ENCODE measurements at places on chromosomes 4 and X.

DNA sequence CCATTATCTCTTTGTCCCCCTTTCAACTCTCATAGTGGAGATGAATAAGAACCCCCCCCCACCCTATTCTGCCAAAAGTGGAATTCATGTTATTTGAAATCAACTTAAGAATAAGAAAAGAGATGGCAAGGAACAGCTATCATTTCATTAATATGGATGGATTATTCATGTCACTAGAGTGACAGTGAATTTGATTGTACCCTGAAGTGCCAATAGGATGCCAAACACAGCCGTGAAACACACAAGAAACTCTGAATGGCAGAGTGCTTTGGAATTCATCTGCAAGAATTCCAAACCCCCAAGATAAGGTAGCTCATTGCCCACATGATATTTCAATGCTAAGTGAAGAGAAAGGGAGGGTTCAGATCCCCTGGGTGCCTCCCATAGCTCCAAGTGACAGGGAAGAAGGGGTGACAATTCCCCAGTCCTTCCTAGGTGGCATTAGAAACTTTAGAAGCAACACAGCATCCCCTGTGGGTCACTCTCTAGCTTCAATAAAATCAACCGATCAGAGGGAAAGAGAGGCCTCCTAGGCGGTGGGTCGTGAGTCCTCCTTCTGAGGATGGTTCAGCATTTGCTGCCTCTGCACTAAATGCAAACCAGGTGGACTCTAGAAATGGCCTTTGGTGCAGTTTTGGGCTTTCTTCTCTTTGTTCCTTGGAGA is 84.3 kb downstream of the MGST2 start:
- peak; percentile 14 for DNase-seq

- DNase-seq, result no peak
Observed at GRCh38 chr4:108087293-108087967, 81.3 kb downstream of the LEF1 start.

DNA sequence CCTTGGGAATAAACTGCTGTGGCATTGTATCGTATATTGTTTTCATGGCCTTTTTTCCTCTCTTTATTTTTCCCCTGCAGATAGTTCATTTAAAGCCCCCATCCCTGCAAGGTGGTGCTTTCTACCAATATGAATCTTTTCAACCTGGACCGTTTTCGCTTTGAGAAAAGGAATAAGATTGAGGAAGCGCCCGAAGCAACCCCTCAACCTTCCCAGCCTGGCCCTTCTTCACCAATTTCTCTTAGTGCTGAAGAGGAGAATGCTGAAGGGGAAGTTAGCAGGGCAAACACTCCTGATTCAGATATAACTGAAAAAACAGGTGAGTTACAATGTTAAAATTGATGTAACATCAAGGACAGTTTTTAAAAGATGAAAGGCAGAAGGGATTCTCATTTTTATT is 601 bp downstream of the SMARCAD1 start:
- DNase-seq, result no peak

DNA sequence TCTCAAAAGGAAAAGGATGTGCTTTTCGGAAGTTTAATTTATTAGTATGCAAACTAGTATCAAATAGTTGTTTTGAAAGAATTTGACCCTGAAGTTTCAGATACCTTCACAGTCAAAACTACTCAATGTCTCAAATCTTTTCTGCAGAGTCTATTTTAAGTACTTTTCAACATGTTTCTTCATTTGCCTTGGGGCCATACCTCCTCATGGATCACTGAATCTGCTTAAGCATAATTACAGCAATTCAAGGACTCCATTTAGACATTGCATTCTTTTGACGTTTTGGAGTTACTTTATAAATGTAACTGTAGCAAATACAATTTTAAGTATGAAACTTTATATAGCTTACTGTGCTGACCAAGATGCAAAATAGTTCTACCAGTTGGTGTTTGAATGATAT is 25.5 kb downstream of the PALLD start:
- DNase-seq, result no peak

GRCh38 chr4:182310316-182310715 is 67.1 kb downstream of the TENM3 start:
- no peak for DNase-seq

DNA sequence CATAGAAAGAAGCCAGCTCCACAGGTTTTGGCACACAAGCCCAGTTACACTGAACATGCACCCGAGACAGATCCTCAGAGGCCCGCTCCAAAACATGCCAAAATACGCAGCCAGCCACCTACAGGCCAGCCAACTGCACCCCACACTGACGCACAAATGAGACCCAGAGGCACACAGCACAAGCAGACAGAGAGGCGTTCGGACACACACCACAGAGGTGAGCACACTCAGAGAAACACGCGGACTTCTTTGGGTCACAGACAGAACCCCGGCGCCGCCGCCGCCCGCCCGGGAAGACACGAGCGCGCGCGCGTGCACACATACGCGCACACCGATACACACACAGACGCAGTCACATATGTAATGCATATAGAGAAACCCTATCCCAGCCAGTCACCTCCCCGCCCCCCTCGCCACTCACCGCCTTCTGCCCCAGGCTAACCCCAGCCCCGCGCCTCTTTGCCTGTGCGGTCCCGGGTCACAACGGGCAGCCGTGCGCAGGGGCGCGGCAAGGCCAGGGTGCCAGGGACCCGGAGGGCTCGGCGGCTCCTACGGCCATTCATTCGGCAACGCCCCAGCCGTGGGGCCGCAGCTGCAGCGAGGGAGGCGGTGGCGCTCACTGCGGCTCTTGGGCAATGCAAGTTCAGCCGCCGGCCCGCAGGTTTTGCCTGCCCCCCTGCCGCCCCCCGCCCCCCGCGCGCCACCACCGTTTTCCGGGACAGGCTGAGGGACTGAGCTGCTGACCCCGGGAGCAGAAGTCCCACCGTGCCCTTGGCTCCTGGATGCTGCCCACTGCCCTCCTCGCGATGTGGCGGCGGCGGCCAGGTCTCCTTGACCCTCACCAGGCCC is 553 bp downstream of the SEPTIN6 start:
- DNase-seq, result peak; percentile 42

GRCh38 chr4:30714408-30715031 is 5.6 kb upstream of the PCDH7 start:
- peak; percentile 76 for DNase-seq

GRCh38 chr4:139910106-139910505 is 243.9 kb downstream of the MAML3 start:
- DNase-seq, result no peak

DNA sequence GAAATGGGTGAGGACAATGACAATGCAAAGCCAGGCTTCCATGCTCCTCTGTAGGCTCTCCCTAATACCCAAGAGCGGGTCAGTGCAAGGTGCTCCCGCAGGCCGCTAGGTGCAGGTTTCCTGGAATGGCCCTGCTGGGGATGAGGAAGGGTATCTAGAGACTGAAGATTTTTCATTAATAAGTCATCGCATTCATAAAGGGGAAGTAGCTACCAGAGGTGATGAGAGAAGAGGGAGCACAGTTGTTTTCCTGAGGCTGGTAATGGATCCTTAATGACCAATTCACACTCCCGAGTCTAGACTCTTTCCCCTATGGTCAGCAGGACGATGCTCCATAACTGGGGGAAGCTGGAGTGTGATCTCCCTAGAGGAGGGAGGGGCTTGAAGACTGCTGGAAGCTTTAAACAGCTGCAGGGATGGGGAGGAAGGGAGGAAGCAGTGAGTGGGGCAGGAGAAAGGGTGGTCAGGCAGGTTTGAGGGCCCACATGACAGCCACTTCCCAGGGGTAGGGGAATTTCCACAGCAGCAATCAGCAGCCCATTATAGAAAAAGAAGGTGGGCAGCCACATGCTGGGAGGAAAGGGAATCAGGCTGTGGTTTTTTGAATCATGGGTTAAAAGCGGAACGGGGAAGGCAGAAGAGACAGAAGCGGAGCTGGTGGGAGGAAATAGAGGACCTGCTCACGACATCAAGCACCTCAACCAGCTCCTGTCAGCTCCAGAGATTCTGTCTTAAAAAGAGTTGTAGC is 10.2 kb upstream of the ATP6AP2 start:
- no peak for DNase-seq

DNA sequence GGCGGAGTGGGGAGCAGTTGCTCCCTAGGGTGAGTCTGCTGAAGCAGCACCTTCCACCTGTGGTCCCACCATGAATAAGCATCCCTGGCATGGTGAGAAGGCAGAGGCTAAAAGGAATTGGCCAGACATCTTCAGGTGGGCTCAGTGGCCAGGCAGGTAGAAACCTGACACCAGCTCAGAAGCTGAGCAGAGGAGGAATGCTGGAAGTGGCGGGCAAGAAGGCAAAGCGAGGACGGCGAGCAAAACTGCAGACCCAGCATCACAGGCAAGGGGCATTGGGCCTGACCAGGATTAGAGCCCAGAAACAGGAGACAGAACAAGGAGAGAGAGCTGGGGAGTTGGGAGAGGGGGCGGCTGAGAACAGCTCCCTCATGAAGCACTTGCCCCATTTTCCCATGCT is 25.3 kb downstream of the TSC22D3 start:
- no peak for DNase-seq

DNA sequence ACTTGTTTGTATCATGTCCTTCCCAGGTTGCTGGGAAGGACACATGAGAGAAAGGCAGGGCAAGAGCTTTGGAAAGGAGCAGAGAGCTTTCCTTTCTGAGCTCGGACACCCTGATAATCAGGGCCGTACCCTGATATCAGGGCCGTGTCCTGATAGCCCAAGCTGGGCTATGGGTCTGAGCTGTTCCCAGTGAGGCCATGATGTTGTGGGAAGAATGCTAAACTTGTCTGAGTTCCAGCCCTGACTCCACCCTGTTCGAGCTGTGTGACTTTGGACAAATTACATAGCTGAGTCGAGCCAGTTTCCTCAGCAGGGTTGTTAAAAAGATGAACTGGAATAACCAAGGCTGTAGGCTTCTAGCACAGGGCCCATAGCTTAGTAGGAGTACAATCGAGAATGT is 3.3 kb upstream of the CXCR3 start:
- DNase-seq, result peak; percentile 20

GRCh38 chrX:120023259-120023658 is 54.2 kb downstream of the RHOXF2B start:
- no peak for DNase-seq

DNA sequence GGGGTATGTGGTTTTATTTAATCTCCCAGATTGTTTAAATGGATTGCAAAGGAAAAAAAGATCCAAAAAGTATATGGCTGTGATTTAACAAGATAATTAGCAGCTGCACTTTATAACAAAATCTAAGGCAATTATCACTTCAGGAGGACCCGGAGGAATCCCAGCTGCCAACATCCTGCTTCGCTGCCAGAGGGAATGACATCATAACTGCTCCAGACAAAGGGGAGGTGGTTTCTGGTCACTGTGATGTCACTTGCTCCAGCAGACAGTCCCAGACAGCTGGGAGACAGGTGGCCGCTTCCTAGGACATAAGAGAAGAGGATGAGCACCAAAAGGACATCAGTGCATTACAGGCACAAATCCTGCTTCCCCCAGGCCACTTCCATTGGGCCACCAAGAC is 371.0 kb downstream of the BCOR start:
- peak; percentile 55 for DNase-seq

DNA sequence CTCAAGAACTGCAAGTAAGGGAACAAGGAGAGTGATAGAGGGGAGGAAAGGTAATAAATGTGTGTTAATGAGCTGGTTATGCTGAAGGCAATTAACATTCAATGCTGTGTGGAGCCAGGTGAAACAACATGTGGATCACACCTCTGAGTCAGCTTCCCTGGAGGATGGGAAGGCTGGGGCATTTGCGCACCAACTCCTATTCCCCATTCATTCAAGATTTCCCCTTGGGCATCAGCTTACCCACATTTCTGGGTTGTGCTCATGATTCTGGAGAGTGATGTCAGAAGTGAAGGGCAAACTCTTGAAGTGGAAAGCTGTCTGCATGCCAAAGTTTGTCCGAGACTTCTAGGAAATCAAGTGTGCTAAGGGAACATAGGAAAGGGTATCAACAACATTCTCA is 461.4 kb downstream of the MID1IP1 start:
- DNase-seq, result no peak

DNA sequence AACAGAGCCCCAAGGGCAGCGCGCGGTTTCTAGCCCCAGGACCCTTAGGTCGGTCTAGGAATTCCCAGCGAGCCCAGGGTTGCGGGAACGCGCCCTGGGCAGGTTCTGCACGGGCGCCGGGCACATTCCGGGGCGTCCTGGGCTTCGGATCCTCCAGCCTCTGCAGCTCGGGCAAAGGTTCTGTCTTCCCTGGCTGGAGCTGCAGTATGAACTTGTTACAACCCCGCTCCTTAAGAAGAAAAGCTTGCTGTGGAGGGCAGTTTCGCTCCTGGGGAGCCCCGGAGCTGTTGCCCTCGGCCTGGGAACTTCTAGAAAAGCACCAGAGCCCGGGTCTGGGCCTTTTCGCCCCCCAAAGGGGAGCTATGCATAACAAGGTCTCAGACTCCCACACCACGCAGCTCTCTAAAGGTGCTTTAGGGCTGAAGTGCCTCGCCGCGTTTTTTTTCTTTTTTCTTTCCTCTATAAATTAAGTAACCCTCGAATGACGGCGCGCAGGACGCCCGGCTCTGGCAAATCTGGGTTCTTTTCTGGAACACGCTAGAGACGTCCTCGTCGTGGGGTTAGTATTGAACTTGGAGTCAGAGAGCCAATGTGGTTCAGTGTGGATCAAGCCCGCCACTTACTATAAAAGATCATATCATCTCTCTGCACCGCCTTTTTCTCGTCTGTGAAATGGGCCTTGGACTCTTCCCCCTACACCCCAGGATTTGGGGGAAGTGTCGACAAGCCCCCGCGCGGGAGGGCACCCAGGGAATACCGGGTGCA is 5.7 kb downstream of the MSX1 start:
- no peak for DNase-seq

- DNase-seq, result peak; percentile 76
Observed at GRCh38 chr4:23888421-23889319, 1.2 kb downstream of the PPARGC1A start.

DNA sequence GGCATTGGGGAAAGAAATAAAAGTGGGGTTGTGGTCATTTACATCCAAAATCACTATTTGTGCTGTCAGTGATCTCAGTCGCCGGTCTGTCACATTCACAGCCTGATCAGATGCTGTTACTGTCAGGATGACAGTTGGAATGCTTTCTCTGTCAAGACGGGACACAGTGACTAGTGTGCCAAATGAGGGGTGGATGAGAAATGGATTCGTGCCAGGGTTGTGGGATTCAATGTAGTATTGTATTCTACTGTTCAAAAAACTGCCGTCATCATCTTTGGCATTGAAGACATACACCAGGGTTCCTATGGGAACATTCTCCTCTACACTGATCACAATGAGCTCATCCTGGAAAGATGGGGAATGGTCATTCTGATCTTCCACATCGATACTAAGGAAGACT is 171.1 kb downstream of the DCHS2 start:
- no peak for DNase-seq

GRCh38 chrX:120429776-120430540 is 39.1 kb downstream of the LAMP2 start:
- DNase-seq, result no peak

Measured in astrocyte of the hippocampus (primary cell).